ENCODE measurements at places on chromosomes 3 and 15. TPM values are rescaled to one million over a fixed set of nuclear protein-coding genes. Genes with fewer than 3 reads are reported as not detected.

The CEMIP gene
- total RNA-seq = not detected

The SLC51A gene
- not detected for total RNA-seq

DNA sequence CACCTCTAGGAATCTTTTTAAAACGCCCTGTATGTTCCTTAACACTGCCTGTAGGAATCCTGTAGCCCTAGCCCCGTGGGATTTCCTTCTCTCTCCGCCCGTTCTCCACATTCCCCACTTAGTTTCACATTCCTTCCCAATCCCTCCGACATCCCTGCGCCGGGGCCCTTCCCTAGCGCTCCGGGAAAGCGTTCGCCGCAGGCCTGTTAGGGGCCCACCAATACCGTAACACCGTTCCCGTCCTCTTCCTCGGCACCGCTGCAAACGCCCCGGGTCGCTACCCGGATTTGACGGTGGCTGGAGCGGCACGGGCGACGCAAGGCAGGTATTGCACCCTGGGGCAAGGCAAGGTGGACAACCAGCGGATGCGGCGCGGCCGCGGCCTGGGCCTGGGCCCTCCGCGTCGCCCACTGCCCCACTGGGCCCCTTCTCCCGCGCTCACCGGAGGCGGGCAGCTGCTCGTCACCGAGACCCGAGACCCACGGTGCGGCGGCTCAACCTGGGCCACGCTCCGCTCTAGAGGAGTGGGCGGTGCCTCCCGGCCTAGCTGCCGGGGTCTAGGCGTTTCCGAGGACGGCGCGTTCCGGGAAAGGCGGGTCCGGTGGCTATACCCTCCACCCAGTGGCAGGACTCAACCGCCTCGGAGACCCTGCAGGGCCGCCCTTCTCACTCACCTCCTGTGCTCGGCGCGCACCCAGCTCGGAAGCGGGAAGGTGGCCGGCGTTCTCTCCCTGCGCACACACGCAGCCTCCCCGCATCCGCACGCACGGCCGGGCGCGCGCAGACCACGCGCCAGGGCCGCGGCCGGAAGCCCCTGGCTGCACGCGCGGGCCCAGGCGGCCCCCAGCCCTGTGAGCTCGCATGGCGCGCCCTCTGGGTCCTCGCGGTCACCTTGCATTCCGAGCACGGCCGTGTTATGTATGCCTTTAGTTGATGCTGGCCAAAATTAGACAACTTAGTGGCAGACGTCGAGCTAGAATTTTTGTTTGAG lies at the start of gene B3GALNT1:
B3GALNT1 (minus strand) TSS at position 789 of the 991 bp plus-strand sequence. CDS start 18,595 bp downstream, outside the sequence.
- peaks cover 4% of the 10 kb centered on the region for H3K4me1 ChIP-seq
- no peak within 1 kb of the TSS for H3K27ac ChIP-seq
- H3K36me3 ChIP-seq = no peaks in the 10 kb centered on the region
- H3K4me3 ChIP-seq = peak within 1 kb of the TSS; percentile 88
- peak; percentile 52 for DNase-seq

GRCh38 chr15:73087098-73087497 lies 34.8 kb downstream of the NEO1 start:
- no peak for DNase-seq
- no peaks in the 10 kb centered on the region for H3K27me3 ChIP-seq
- H3K36me3 ChIP-seq = no peaks in the 10 kb centered on the region
- no peak overlapping the region for H3K4me3 ChIP-seq
- peaks cover 3% of the 10 kb centered on the region for H3K4me1 ChIP-seq

DNA sequence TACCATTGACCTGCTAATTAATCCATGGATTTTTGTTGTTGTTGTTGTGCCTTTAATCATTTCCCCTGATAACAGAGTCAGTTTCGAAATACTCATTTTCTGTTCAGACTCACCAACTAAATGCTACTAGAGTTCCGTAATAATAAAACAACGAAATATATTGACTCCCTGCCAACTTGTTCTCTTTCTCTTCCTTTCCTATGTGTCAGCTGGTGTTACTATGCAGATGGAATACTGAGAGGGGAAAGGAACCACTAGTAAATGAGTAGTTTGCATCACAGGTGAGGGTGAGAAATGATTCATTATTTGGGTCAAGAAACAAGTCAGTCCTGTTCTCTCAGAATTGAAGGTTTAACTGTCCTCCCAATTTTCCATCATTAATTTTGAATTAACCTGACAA lies 1027.3 kb downstream of the TUSC7 start:
- no peak overlapping the region for H3K27ac ChIP-seq
- DNase-seq = no peak
- no peaks in the 10 kb centered on the region for H3K36me3 ChIP-seq
- H3K27me3 ChIP-seq = no peaks in the 10 kb centered on the region
- H3K4me3 ChIP-seq = no peak overlapping the region
